Calu3 (cell line): ENCODE measurements at places on chromosomes 7 and 10.

DNA sequence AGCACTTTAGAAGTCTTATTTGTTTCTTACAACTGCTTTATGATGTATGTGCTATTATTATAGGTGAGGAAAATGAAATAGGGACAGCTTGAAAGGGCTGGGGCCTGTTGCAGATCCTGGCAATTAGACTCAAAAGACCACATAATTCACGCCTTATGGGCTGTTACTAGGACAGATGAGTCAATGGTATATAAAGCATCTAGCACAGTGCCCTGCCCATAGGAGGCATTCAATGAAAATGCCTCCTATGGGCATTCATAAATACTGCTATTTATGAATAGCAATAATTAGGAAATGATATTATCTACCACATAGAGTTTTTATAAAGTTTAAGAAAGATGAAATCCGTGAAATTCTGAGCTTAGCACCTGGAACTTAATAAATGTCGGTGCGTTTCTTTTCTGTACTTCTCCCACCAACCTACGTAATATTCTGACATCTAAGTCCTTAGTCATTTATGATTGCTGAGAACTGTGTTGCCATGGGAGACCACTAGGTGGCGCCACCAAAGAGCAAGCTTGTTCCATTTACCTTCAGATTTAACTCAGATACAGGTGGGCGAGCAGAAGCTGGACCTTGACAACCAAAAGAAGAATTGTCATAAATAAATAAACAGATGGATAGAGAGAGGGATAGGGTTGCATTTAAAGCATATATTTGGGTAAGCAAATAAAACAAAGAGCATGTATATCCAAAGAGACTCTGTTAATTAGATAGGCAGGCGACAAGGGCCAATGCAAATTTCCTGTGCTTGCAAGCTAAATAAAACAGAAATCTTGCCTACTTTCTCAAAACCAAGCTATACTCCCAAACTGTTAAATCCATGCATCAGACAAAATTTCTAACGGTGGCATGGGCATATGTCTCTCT, 699.9 kb downstream of the INHBA start:
- peak; percentile 55 for DNase-seq

DNA sequence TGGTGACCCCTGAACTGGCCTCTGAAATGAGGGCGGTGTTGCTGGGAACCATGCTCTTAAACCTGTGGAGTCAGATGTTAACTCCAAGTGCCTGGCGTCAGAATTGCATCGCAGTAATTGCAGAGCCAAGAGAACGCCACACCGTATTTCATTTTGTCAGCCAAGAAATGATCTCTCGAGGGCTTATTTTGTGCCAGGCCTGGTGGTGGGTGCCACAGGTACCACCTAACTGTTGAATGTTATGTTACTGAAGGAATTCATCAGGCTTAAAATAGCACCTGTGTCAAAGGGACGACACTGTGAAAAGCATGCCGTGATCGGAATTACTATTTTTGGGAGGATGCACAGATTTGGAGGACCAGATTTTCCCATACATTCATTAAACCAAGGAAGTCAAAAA, 51.9 kb upstream of the BAIAP2L1 start:
- no peak for DNase-seq

- no peak for DNase-seq
Measured at GRCh38 chr10:6017781-6018354, 40.5 kb upstream of the IL15RA start.

- DNase-seq = no peak
Measured at GRCh38 chr10:30439931-30440330, 5.9 kb downstream of the MAP3K8 start.

DNA sequence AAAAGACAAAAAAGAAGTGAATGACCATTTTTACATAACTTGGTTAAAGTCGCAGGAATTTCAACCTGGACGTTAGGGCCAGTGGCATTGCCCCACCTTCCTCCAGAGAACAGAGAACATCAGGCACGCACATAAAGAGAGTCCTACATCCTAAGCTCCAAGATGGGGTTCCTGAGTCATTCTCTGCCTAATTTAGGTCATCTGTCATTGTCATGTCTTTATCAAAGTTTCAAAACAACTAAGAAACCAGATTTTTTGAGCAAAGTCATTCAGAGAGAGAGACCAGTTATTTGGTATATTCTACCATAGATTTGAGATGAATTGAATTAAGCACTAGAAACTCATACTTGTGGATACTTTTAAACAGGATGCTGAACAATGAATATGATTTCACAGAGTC, 241.7 kb downstream of the CALN1 start:
- DNase-seq = no peak

- peak; percentile 73 for DNase-seq
Measured at GRCh38 chr10:70115948-70116682, 16.5 kb downstream of the AIFM2 start.

GRCh38 chr10:106076496-106076895, 1088.0 kb downstream of the SORCS1 start:
- no peak for DNase-seq

DNA sequence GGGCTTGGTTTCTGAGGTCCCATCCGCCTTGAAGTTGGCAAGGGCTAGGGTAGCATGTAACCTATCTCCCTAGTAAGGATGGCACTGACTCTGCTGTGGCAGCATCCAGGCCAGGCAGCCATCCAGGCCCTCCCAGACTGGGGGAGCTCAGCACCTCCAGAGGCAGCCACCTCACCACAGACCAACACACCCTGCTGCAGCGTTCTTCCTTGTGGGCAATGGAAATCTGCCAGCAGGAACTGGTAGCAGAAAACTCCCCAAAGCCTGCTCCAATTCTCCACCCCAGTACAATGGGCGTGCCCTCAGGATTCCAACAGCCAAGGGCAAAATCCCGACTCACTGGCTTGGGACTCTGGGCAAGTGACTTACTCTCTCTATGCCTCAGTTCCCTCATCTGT, 27.5 kb downstream of the DLG5 start:
- peak; percentile 79 for DNase-seq

DNA sequence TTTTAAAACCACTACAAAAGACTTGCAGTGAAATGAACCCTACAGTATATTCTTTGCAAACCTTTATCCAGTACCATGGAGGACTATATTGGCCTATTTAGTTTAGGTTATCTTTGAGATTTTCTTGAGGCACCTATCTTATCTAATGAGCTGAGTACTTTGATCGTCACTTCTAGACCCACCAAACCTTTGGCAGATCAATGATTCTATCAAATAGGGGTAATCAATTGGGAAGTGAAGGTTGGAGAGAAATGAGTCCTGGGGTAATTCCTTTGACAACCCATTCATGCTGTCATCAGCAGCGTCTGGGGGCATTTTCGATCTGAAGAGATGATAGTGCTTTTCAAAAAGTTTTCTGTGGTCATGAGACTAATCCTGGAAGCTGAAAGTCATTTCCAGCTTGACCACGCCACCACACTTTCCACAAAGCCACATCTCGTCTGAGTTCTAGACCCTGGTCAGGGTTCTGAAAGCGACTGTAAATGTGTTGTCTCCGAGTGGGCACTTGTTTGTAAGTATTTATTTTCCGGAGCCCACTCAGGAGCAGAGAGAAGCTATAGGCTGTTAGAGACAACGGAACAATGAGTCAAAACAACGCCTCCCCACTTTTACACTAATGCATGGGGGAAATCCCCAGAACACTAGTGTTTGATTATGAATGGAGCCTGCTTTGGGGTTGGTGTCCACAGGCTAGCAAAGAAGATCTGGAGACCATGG, 4.8 kb downstream of the EGR2 start:
- DNase-seq = no peak

GRCh38 chr10:2572611-2573010, 494.7 kb upstream of the PFKP start:
- DNase-seq = no peak

- no peak for DNase-seq
Measured at GRCh38 chr7:22725585-22725984, 1.4 kb upstream of the IL6 start.

- DNase-seq = no peak
Measured at GRCh38 chr7:123075838-123076467, 80.5 kb upstream of the TAS2R16 start.

- peak; percentile 41 for DNase-seq
Measured at GRCh38 chr7:93147363-93147762, 822 bp downstream of the SAMD9L start.
